ENCODE measurements at places on chromosomes 2 and 18. TPM values are rescaled to one million over a fixed set of nuclear protein-coding genes. Genes with fewer than 3 reads are reported as not detected.

DNA sequence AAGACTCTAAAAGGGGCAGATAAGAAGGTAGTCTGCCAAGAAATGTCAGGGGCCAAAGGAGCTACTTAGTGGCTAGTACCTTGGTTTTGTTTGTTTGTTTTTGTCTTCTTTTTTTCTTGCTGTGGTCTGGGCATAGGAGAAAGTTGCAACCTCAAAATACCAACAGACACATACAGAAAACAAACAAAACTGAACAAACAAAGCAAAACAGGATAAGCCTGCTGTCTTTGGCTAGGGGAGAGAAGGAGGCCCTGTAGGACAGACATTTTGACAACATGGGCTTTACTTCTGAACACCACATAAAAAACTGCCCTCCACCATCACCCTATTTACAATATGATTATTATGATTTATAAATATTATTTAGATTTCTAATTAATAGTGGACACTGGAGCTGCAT lies 460.8 kb downstream of the PTH2R start:
- DNase-seq = no peak
- H3K27me3 ChIP-seq = no peaks in the 10 kb centered on the region
- H3K36me3 ChIP-seq = no peaks in the 10 kb centered on the region

DNA sequence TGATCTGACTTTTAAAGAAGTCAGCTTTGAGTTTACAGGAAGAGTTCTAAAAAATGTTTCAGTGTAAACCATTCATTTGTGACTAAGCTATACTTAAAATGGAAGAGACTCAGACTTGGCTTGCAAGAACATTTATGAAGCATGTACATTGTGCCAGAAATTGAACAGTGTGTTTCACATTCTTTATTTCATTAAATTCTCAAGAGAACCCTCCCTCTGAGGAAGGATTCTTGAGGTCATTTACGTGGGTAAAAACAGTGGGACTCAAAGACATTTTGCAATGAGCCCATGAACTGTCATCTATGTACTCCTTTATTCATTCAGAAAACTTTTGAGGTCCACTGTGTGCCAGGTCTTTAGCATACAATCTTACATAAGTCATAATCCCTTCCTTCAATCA lies 143.6 kb upstream of the ZNF521 start:
- H3K4me1 ChIP-seq = no peaks in the 10 kb centered on the region
- no peaks in the 10 kb centered on the region for H3K36me3 ChIP-seq
- H3K27me3 ChIP-seq = no peaks in the 10 kb centered on the region
- no peak overlapping the region for H3K27ac ChIP-seq

GRCh38 chr2:39431592-39432316 lies 5.3 kb downstream of the MAP4K3 start:
- H3K27me3 ChIP-seq = no peaks in the 10 kb centered on the region
- H3K4me3 ChIP-seq = peak overlapping the region; percentile 27
- peaks cover 81% of the 10 kb centered on the region for H3K4me1 ChIP-seq
- H3K27ac ChIP-seq = no peak overlapping the region
- H3K36me3 ChIP-seq = no peaks in the 10 kb centered on the region
- DNase-seq = no peak

GRCh38 chr2:124024561-124025170 lies 421 bp upstream of the CNTNAP5 start:
- H3K4me3 ChIP-seq = no peak overlapping the region
- H3K36me3 ChIP-seq = peaks cover 3% of the 10 kb centered on the region
- no peak for DNase-seq
- no peaks in the 10 kb centered on the region for H3K4me1 ChIP-seq

GRCh38 chr2:19529677-19530076 lies 171.3 kb upstream of the OSR1 start:
- H3K27ac ChIP-seq = no peak overlapping the region
- H3K27me3 ChIP-seq = peaks cover 6% of the 10 kb centered on the region
- H3K4me3 ChIP-seq = no peak overlapping the region
- no peak for DNase-seq

GRCh38 chr2:148028781-148029180 lies 7.9 kb downstream of the MBD5 start:
- H3K27me3 ChIP-seq = no peaks in the 10 kb centered on the region
- DNase-seq = no peak
- H3K36me3 ChIP-seq = no peaks in the 10 kb centered on the region
- no peak overlapping the region for H3K27ac ChIP-seq
- peaks cover 22% of the 10 kb centered on the region for H3K4me1 ChIP-seq
- no peak overlapping the region for H3K4me3 ChIP-seq

- no peaks in the 10 kb centered on the region for H3K27me3 ChIP-seq
- H3K4me3 ChIP-seq = no peak overlapping the region
- H3K27ac ChIP-seq = no peak overlapping the region
- no peaks in the 10 kb centered on the region for H3K4me1 ChIP-seq
Measured at GRCh38 chr2:58606799-58607198, 365.7 kb upstream of the FANCL start.

- H3K36me3 ChIP-seq = no peaks in the 10 kb centered on the region
- H3K27me3 ChIP-seq = peaks cover 25% of the 10 kb centered on the region
- DNase-seq = no peak
- H3K4me3 ChIP-seq = no peak overlapping the region
- no peaks in the 10 kb centered on the region for H3K4me1 ChIP-seq
Measured at GRCh38 chr2:26864226-26864625, 16.3 kb downstream of the DPYSL5 start.

DNA sequence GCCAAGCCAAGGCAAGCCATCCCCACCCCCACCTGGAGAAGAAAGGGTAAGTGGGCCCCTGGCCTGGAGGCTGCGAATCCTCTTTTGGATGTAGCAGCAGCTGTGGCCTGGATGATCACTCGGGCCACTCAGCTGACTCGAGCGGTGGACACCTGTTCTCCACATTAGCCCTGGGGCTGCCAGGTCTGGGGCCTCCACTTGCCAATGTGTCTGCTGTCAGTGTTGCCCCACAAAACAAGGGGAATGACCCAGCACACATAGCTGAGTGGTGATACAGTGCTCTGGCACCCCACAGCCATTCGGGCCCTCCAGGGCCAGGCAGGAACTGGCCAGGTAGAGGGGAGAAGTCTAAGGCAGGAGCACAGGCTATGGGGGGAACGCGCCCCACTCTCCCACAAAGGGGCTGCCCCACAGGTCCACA lies 2.6 kb downstream of the STK25 start:
- no peak overlapping the region for H3K4me3 ChIP-seq
- H3K27ac ChIP-seq = no peak overlapping the region
- H3K27me3 ChIP-seq = no peaks in the 10 kb centered on the region

GRCh38 chr2:189056200-189057106 lies 82.3 kb downstream of the COL3A1 start:
- no peak overlapping the region for H3K27ac ChIP-seq
- DNase-seq = no peak
- no peaks in the 10 kb centered on the region for H3K27me3 ChIP-seq
- no peaks in the 10 kb centered on the region for H3K4me1 ChIP-seq

The SULT6B1 gene
- total RNA-seq = not detected

The AFF3 gene
- total RNA-seq = 0.39 TPM

The PTH2R gene
- 0.28 TPM for total RNA-seq

The ARMC9 gene
- 1.4 TPM for total RNA-seq

The SP100 gene
- 217 TPM for total RNA-seq

The IL36B gene
- total RNA-seq = not detected

The NT5C1B gene
- not detected for total RNA-seq

The CKAP2L gene
- 45.5 TPM for total RNA-seq

The SGPP2 gene
- total RNA-seq = 20.9 TPM
